ENCODE measurements at places on chromosomes 16 and 17.
A peak's percentile ranks its signal among the peaks of the same experiment; 100 is the strongest.

- no peak for DNase-seq
Observed at GRCh38 chr16:2822158-2822495, 5.1 kb downstream of the PRSS21 start.

DNA sequence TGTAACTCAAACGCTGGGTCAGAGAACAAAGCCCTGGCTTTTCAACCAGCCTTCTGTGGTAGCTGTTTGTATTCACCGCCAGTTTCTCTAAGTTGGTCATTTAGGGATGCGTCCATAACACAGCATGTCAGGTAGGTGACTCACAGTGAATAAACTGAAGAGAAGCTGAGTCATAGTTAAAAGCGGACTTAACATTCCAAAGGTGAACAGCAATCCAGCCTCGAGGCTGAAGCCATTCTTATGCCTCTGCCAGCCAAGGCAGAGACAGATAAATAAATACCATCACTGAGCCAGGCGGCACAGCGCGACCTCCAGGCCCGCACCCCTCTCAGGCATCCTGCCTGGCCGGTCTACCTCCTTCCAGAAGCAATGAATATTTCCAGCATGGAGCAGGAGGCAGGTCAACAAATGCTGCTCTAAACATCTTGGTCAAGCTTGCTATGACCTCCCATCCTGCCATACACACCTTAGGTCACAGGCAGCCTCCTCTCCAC, 12.4 kb upstream of the CACNG4 start:
- DNase-seq: peak; percentile 98

DNA sequence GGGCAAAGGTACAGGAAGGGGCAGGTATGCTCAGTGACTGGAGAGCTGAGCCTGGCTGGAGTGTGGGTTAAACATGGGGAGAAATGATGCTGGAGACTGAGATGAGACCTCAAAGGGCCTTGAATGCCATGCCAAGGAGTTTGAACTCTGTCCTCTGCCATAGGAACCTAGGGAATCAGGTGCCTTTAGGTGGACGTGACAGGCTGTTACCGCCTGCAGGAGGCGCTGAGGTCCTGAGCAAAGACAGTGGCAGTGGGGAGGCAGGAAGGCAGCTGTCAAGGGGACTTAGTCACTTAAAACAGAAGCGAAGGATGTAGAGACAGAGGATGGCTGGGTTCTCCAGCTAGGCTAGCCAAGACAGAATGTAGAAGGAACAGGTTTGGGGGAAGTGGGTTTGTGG, 9.1 kb downstream of the PSMB3 start:
- peak; percentile 79 for DNase-seq

- DNase-seq: peak; percentile 43
Observed at GRCh38 chr16:84048270-84048669, 5.7 kb upstream of the SLC38A8 start.

- no peak for DNase-seq
Observed at GRCh38 chr17:33124871-33125551, 133.4 kb downstream of the SPACA3 start.

DNA sequence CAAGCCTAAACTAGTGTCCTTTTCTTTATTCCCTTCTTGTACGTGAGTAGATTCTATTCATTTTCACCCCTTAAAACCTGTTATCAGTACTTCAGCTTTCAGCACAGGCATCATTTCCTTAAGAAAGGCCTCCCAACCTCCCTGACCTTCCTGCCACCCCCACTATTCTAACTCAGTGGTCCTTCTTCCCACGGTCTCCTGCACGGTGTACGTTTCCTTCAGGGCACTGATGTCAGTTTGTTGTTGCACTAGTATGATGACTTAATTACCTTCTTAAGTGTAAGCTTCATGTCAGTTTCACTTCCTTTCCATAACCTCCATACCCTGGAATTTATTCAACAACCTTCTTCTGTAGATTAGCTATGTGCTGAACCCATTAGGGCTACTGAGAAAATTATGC, 484.2 kb downstream of the HS3ST4 start:
- no peak for DNase-seq

GRCh38 chr16:58509256-58510096, 5.8 kb upstream of the SETD6 start:
- no peak for DNase-seq

GRCh38 chr17:39027455-39028035, 60.3 kb upstream of the FBXO47 start:
- DNase-seq: no peak

DNA sequence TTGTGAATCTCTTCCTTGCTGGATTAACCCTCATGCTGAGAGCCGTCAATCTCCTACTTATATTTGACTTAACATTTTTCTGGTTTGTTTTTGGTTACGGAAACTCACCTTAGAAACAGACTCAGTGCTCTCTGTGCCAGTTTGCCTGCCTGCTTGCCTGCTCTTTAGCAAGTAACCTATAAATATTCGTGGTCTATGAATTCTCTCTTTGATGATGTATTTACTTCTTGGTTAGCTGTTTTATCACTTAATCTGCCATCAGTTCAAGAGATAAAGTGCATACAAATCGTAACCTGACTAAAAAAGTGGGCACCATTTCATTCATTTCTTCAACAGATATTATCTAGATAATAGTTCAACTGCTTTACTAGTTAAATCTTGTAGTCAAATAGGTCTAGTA, 26.7 kb downstream of the CYB5B start:
- DNase-seq: no peak

- no peak for DNase-seq
Observed at GRCh38 chr16:79250502-79251098, 349.9 kb downstream of the MAF start.

GRCh38 chr16:21222495-21223337, 10.8 kb upstream of the ANKS4B start:
- peak; percentile 45 for DNase-seq

DNA sequence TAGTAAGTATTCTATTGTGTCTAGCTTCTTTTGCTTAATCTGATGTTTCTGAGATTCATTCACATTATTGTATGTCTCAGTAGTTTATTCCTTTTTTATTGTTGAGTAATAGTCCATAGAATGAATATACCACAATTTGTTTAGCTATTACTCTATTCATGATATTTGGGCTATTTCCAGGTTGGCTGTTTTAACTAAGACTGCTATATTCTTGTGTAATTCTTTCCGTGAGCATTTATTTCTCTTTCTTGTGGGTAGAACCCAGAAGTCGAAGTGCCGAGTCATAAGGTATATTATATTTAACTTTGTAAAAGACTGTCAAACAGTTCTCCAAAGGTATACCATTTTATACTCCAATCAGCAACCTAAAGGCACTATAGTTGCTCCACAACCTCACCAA, 160.8 kb downstream of the ANKFN1 start:
- no peak for DNase-seq

DNA sequence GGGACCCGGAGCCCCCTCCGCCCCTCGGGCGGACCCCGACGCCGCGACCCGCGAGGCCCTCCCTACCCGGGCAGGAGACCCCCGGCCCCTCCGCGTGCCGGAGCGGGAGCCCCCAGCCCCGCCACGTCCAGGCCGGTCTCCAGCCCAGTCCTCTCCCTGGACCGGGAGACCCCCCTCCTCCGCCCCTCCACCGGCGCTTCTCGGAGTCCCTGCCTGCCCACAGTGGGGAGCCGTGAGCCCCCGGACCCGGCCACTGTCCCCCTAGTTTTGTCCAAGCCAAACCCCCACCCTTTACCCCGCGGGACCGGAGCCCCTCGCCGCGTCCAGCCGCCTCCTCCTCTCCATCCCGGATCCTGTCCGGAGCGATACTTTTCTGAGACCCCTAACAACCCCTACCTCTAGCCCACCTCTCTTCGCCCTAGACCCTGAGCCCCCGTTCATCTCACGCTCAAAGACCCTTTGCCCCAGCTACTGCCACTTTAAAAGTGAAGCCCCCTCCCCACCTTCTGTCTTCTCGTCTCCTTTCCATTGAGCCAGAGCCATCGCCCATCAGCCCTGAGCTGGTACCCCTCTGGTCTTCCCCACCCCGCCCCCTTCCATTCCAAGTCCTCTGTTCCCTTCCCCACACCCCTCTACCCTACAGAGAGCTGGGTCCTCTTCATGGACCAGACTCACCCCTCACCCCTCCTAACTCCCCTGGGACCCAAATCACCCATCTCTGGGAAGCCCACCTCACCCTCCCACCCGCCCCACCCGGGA, 1.0 kb downstream of the NECAB2 start:
- DNase-seq: no peak
